ENCODE measurements at places on chromosomes 6 and 20.

GRCh38 chr6:150624191-150624590 lies 24.5 kb downstream of the PLEKHG1 start:
- DNase-seq = no peak

DNA sequence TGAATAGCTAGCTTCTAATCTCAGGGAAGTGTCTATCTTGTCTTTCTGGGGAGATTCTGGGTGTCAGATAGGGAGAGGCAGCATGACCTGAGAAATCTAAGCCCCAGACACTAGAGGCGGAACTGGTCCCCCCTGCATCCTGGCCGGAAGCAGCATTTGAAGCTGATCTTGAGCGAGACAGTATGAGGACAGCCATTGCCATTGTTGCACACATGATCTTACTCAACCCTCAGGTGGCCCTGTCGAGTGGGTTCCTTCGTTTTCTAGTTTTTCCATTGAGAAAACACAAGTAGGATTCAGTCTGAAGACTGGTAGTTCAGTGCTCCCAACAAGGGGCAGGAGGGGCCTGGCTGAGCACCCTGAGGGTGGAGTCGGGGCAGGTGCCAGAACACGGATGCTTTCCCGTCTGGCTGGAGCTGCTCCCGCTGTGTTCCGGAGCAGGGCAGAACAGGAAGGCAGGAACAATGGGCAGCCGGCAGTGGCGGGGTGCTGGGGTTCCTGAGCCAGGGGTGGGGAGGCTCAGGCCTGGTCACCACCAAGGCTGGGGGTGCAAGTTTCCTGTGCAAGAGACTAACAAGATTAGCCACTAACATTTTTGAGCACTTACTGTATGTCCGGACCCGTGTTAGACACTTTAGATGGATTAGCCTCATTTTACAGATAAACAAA lies 7.9 kb upstream of the SDCBP2 start:
- DNase-seq = peak; percentile 65

DNA sequence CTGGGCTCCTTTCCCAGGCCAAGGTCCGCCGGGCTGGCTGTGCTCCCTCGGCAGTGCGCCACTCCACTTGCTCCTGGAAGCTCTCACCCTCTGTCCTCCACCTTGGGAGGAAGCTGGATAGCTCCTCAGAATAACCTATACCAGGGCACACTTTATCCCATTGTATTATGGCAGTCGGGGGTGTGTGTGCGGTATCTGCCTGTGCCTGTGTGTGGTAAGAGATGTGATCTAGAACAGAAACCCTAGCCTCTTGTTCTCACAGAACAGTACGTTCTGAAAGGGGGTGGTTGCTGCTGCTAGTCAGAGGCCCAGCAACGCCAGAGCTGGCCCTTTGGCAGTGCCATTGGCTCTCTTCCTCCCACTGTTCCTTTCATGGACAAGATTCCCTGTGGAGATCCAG lies 168.4 kb downstream of the TBXT start:
- DNase-seq = no peak

- no peak for DNase-seq
Observed at GRCh38 chr6:24032896-24033688, 92.9 kb upstream of the NRSN1 start.

DNA sequence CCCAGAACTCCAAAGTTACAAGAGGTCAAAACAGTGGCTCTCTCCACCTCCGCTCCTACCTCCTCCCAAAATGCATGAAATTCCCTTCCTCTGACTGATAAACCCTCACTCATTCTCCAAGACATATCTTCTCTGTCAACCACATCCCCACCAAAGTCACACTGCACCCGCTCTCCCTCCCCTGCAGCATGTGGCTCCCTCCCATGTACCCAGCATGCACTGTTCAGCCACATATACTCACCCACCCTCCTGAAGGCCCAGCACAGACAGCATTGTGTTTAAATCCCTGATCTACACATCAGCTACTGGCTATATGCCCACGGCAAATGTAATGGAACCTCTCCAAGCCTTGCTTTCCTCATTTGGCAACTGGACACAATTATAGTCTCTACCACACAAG lies 5.5 kb upstream of the POU5F1 start:
- DNase-seq = peak; percentile 66

- no peak for DNase-seq
Observed at GRCh38 chr6:68653074-68653705, 18.1 kb downstream of the ADGRB3 start.

GRCh38 chr6:134908906-134909516 lies 40.9 kb downstream of the ALDH8A1 start:
- peak; percentile 98 for DNase-seq

- peak; percentile 25 for DNase-seq
Observed at GRCh38 chr6:28634761-28635546, 109.3 kb downstream of the GPX5 start.

DNA sequence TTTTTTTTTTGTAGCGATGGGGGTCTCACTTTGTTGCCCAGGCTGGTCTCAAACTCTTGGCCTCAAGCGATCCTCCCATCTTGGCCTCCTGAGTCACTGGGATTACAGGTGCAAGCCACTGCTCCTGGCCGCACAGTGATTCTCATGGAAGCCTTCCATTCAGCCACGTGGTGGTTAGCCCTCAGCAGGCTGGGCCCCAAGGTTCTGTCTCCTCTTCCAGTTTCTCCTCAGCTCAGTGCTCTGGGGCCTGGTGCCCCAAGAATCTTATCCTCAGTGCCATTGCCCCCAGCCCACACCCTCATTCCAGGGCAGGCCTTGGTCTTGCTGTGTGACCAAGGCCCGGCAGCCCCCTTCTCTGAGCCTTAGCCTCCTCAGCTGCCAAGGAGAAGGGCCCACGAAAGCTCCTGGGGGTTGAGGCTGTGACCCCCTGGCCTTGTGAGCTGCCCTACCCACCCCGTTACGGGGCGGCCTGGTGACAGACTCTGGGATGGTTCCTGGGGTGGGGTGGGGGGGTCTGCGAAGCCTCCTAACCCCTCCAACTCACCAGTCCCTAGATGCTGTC lies 16.4 kb downstream of the SRC start:
- DNase-seq = no peak

- peak; percentile 97 for DNase-seq
Observed at GRCh38 chr6:47242483-47243386, 67.0 kb downstream of the TNFRSF21 start.

DNA sequence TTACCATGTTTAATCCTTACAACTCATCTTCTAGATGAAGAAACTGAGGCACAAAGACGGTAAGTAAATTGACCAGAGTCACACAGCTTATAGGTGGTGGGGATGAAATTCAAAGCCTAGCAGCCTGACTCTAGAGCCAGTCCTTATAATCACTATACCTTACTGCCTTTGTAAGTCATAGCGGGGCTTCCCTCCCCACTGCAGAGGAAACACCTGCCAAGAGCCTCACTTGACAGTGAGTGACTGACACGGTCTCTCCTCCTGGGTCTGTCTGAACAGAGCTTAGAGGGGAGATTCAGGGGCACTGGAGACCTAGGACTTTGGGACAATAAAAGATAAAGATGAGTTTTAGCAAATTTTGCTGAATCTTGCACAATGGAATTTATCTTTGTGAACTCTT lies 12.8 kb downstream of the SUN5 start:
- DNase-seq = no peak

- peak; percentile 88 for DNase-seq
Observed at GRCh38 chr20:49790077-49790798, 22.4 kb upstream of the SLC9A8 start.

DNA sequence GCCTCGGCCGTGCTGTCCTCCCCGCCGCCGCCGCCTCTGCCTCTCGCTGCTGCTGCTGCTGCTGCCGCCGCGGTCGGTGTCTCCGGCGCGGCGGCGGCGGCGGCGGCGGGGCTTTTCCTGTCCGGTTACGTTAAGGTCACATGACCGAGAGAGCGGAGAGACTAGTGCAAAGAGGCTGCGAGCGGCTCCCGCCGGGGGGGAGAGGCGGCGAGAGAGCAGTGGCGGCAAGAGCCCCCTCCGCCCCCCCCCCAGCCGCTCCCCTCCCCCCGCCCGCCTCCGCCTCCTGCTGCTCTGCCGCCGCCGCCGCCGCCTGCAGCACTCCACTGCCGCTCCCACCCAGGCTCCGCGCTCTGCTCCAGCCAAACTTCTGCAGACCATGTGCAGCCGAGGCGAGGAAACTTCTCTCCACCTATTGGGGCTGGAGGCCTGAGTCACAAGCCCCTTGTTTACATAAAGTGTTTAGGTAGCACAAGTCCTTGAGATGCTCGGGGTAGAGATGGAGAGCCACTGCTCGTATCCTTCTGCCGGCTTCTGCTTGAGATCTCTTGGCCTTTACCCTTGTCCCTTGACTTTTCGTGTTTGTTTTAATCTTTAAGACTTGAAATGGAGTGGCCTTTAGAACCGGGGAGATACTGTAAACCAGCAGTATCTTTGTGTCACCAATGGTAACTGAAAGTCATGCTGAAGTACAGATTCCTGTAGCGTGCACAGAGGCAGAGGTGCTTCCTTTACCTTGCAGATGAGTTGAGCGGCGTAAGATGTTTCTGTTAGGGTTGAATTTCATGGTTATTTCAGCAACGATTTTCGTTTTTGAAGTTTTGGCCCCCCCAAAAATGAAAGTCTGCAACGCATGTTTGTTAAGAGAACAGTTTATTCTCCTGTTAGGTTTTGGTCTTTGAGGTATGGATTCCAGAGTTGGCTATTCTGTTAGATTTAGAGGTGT lies at the start of gene ZBTB2:
Gene ZBTB2, minus strand, starts transcription at position 89 of the 943 bp plus-strand sequence. CDS start 17,922 bp downstream, outside the sequence.
- peak; percentile 75 for DNase-seq

DNA sequence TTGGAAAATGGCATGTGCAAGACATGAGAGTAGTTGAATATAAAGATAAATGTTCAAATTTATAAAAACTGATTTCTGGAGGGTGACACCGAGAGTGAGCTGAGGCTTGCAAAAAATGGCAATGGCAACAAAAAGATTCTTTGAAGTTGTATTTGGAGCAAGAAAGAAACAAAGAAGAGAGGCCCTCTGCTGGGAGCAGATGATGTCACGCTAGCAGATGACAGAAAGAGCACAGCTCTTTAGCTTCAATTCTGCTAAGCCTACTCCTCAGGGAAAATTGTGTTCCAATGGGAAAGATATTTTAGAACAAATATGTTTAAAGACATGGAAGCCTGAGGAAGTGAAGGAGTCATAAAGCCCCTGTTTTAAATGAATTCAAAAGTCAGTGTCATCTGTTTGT lies 125.3 kb upstream of the NOX3 start:
- no peak for DNase-seq
